ENCODE measurements at places on chromosomes 1 and 21.

GRCh38 chr1:9766759-9767442, 56.9 kb downstream of the CLSTN1 start:
- DNase-seq, result no peak

GRCh38 chr1:34165422-34165921, 442 bp upstream of the CSMD2 start:
- no peak for DNase-seq

DNA sequence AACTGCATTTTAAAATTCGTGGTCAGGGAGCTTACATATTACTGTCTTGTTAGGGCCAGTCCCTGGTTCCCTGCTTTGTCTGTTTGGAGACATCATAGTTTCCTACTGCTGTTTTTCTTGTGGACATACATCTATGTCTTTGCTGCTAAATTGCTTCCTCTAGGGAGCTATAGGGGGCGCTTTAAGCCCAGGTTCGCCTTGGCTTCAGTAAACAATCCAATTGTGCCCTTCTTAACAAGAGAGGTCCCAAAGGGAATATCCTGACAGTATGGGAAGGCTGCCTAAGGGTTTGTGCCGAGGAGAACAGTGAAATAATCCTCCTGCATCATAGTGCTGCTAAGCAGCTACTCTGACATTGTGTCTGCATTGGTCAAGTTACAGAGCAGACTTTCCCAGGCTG, 112.5 kb downstream of the USH2A start:
- DNase-seq, result no peak

GRCh38 chr1:222521299-222522104, 26.4 kb downstream of the HHIPL2 start:
- DNase-seq, result no peak

DNA sequence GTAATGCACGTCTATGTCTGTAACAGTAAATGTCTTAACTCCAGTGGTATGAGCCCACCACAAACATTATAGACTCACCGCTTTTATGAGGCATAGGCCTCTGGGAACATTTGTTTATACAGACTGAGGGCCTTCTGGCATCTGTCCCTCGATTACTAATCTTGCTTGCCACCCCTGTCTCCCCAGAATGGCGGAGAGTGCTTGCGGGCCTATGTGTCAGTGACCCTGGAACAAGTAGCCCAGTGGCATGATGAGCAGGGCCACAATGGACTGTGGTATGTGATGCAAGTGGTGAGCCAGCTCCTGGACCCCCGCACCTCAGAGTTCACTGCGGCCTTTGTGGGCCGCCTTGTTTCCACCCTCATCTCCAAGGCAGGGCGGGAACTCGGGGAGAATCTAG, 18.3 kb upstream of the SHISA4 start:
- DNase-seq, result no peak

- no peak for DNase-seq
Observed at GRCh38 chr1:7489586-7489985, 281.5 kb upstream of the VAMP3 start.

DNA sequence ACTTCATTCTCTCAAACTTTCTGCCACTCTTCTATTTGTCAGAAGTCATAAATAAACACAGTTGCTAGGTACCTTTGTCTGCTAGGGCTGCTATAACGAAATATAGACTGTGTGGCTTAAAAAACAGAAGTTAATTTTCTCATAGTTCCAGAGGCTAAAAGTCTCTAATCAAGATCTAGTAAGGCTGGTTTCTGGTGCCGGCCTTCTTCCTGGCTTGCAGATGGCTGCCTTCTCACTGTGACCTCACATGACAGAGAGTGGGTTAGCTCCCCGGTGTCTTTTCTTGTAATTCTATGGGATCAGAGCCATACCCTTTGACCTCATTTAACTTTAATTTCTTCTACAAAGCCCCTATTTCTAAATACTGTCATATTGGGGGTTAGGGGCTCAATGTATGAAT, 5.9 kb downstream of the PDC start:
- no peak for DNase-seq

DNA sequence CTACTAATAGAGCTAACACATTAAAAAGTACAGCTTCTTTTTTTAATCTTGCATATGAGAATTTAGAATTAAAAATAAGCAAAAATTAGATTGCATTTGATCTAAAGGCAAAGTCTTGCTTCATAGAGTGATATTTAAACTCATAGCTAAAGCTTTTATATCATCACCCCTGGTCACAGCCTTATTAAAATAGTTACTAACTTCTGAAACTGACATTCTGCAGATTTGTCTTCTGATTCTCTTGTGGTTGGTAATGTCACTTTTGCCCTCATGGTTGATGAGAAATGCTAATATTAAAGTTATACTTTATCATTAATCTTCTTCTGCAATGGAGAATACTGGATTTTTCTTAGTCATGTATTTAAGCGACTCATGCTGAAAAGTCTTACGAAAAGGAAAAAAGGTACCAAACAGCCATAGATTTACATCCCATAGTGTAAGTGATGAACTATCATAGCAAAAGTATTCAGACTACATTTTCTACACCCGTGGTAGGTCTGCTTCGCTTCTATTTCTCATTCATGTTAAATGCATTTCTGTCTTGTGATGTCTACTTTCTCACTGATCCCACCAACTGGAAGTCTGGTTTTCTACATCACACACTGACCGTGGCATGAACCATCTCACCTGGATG, 330.5 kb upstream of the B3GALT2 start:
- no peak for DNase-seq

DNA sequence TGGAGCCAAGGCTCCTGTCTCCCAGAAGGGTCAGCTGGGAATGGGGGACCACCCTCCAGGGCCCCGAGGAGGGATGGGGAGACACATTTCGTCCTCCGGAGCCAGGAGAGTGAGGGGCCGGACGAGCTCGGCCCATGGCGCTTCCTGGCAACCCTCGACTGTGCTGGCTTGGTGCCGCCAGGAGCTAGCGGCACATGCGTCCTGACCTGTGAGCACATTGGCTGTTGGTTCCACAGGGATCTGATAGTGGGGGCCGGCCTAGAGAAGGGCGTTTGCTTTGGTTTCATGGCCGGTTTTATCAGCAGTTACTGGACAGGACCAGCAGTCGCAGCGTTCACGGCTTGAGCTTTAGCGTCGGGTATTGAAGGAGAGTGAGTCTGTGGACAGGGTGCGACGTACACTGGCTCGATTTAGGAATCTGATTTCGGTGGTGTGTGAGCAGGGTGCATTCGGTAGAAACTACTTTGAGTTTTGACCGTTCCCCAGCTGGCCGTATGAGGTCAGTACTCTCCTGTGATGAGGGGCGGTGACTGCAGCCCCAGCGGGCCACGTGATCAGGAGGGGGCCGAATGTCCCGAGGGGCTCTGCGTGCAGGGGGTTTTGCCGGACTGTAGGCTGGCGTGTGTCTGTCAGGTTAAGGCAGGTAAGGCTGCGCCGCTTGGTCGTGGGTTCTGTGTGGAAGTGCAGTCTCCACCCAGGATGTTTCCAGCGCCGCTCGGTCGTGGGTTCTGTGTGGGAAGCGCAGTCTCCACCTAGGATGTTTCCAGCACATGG, 18.7 kb downstream of the FAAP20 start:
- no peak for DNase-seq

DNA sequence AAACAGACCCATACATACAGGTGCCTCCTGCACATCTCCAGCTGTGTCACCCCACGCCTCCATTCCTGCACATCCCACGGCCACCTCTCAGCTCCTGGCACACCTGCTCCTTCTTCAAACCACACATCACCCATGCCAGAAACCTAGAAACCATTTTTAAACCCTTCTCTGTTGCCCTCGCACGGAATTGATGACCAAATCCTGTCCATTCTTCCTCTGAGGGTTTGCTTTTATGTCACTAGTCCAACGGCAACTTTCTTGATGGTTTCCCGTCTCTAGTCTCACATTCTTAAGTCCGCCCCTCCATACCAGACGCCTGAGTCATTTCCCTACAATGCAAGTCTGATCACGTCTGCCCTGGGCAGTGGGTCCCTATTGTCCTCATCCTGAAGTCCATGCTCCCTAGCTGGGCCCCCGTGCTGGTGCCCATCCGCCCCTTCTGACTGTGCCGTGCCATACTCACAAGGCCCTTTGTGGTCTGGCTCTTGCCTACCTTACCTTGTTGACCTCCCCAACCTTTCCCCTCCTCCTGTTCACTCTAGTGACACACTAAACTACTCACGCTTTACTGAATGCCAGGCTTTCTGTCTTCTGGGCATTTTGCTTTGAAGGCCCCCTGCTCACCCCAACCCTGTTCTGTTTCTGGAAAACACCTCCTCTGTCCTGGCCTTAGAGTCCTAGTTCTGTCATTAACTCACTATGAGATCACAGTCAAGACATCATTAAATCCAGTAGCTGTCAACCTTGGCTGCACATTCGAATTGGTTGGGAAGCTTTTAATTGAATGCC, 17.6 kb downstream of the SLC2A1 start:
- DNase-seq, result peak; percentile 17

- no peak for DNase-seq
Observed at GRCh38 chr1:208227366-208227765, 16.8 kb downstream of the PLXNA2 start.
